ENCODE measurements at places on chromosomes 6 and 20.

DNA sequence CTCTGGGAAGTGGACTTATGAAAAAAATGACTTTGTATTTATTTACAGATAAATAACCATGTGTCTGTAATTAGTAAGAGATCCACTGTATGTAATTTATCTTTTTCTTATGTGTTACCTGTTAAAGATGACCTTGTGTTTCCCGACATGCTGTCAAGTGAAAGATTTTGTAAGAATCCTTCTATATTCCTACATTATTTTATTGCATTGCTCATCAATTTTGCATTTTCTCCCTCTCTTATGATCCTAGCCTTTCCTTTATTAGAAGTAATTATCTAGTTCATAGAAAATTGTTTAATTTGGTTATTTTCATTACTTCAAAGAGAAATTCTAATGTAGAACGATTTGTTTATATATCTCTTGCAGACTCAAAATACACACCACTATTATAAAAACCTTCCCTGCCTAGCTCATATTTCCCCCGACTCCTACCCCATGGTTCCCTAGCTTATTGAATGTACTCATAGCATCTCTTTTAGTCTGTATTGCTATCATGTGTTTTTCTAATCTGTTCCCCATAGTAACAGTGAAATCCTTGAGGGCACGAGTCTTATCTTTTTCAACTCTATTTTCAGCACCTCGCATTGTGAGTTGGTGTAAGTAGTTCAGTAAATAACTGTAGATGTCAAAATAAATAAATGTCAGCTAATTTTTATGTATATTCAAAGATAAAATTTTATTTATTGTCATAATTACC lies 774.4 kb downstream of the HDGFL1 start:
- DNase-seq, result no peak

- no peak for DNase-seq
These were observed 34.0 kb upstream of the MMS22L start for GRCh38 chr6:97316978-97317377.

- no peak for DNase-seq
These were observed 8.7 kb upstream of the AP5S1 start for GRCh38 chr20:3811467-3812258.

DNA sequence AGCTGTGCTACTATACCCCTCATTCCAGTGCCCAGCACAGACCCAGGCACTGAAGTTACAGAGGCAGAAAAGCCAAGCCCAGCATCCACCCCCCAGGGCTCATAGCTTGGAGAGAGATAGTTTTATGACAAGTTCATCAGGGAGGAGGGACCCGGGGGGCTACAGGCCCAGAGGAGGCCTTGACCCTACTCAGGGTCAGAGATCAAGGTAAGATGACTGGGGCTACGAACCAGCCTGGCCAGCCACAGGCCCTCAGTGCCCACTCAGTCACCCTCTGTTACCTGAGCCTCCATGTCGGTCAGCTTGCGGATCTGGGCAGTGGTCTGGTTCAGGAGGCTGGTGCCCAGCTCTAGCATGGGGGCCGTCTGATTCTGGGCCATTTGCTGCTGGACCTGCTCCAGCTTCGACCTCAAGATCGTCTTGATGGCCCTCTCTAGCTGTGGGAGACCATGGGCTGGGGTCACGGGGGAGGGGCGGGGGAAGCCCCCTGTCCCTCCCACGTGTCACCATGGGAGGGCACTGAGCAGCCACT lies 26.1 kb downstream of the ANGPT4 start:
- DNase-seq, result no peak

- no peak for DNase-seq
These were observed 19.2 kb downstream of the JAG1 start for GRCh38 chr20:10654630-10655029.

- no peak for DNase-seq
These were observed 124.0 kb downstream of the OGFRL1 start for GRCh38 chr6:71412559-71413140.

- DNase-seq, result peak; percentile 36
These were observed 78.7 kb downstream of the SGK1 start for GRCh38 chr6:134238960-134239795.

DNA sequence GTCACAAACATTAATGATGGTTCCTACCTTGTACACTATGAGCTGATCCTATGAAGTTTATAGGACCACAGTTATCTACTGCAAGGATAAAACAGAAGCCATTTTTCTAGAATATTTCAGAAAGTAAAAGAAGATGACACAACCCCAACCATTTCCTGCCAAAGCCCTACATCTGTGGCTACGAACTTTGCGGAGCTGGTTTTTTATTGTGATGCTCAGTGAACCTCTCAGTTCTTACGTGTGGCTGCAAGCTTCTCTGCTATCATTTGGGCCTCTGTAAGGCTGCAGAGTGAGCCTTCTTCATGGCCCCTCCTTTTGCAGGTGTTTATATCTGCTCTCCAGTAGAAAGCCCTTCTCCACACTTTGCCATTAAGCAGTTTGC lies 17.8 kb upstream of the TAGAP start:
- no peak for DNase-seq

DNA sequence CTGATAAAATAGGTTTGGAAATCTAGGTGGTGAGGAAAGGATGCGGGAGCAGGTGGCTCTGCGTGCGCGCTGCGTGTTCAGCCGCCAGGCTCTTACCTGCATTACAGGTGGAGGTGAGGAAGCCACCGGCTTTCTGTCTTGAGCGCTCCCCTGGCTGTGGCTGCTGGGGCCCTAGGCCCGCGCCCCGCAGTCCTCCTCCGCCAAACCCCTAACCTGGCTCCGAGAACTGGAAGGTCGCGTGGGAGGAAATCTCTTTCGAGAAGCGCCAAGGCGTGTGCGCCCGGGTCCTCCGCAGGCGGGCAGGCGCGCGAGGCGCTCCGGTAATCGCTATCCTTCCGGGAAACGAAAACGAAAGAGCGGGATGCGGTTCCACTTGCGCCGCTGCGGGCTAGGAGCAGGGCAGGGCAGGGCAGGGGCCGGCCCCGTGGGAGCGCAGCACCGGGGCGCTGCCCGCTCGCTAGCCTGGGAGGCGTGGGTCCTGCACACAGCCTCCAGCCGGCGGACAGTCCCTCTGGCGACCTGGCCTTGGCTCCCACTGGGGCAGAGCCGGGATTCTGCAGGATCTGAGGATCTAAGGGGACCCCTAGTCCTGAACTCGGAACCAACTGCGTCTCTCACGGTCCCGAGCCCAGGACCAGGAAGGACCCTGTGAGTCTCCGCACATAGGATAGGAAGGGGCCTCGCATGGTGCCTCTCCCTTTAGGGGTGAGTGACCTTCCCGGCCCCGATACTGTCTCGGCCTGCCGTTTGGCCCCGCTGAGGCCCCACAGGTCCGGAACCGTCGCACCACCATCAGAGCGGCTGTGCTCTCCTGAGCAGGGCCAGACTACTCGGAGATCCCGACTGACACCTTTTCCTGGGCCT lies at the start of gene ETV7:
Gene ETV7, minus strand, starts transcription at position 230 of the 864 bp plus-strand sequence. Its CDS starts 128 bp downstream, at position 102.
- peak; percentile 55 for DNase-seq

DNA sequence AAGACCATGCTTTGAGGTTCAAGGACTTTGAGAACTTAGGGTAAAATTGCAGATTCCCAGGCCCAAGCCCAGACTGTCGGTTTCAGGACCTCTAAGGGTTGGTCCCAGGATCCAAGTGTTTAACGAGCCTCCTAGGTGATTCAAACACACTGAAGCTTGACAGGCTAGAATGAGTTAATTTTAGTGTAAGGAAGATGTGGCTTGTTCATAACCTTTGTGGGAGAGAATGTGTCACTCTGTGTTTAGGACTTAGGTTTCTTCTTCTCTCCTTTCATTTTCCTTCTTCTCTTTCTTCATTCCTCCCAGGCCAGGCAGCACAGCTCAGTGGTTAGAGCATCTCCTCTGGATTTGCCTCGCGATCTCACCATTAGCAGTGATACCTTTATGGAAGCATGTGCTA lies 104.8 kb upstream of the KCNG1 start:
- DNase-seq, result no peak

GRCh38 chr6:134447423-134447822 lies 129.5 kb upstream of the SGK1 start:
- DNase-seq, result no peak

DNA sequence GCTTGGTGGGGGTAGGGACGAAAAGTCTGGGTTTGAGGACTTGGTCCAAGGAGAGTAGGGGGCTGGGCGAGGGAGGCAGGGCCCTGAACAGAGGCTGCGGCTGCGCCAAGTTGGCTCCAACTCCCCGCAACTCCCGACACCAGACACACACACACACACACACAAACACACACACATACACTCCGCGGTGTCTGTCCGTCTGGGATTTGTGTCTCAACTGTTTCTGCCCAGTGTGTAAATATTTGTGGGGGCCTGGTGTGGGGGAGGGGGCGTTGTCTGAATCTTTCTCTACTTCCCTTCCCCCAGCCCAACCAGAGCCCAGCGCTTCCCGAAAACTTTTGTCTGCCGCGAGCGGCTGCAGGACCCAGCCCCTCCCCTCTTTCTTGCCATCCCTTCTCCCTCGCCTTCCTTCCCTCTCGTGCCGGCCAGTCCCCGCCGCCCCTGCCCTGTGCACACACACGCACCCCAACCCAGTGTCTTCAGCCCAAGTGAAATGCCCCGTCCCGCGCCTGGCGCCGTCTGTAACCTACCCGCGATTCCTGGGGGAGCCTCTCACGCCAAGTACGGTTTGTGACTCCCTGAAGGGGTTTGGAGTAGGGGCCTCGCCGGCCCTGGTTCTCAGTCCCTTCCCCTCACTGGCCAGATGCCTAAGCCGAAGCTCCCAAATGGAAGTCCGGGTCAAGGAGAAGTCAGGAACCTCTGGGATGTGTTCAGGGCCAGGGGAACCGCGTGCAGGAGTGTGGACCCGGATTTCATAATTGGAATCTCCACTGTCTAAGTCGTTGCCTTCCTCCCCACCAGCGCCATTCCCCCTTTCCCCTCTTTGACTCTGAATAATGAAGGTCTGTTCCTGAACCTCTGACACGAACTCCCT lies 904 bp downstream of the MDFI start:
- DNase-seq, result no peak

- DNase-seq, result no peak
These were observed 8.4 kb downstream of the GMDS start for GRCh38 chr6:2237001-2237400.

GRCh38 chr6:4790158-4790899 lies 14.1 kb downstream of the CDYL start:
- no peak for DNase-seq

- peak; percentile 15 for DNase-seq
These were observed 868 bp upstream of the SLC2A4RG start for GRCh38 chr20:63738687-63739129.

GRCh38 chr20:63657260-63657936 lies 714 bp upstream of the RTEL1 start:
- DNase-seq, result peak; percentile 58

GRCh38 chr20:12644461-12644860 lies 364.3 kb upstream of the SPTLC3 start:
- DNase-seq, result no peak

DNA sequence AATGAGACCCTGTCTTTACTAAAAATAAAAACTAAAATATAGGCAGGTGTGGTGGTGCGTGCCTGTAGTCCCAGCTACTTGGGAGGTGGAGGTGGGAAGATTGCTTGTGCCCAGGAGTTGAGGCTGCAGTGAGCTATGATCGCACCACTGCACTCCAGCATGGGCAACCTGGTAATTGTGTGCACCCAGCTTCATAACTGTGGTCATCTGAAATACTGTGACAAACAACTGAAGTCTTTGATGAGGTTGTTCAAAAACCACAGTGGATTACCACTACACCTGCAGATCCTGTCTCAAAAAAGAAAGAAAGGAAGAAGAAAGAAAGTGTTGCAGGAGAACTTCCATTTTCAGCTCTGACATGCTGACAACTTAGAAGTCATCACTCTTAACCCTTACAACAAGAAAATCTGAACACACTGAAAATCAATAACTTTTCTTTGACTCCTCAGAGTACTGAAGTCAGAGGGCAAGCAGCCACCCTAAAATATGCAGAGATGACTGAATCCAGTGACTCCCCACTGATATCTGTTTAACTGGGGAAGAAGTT lies 13.8 kb upstream of the ZBP1 start:
- no peak for DNase-seq

DNA sequence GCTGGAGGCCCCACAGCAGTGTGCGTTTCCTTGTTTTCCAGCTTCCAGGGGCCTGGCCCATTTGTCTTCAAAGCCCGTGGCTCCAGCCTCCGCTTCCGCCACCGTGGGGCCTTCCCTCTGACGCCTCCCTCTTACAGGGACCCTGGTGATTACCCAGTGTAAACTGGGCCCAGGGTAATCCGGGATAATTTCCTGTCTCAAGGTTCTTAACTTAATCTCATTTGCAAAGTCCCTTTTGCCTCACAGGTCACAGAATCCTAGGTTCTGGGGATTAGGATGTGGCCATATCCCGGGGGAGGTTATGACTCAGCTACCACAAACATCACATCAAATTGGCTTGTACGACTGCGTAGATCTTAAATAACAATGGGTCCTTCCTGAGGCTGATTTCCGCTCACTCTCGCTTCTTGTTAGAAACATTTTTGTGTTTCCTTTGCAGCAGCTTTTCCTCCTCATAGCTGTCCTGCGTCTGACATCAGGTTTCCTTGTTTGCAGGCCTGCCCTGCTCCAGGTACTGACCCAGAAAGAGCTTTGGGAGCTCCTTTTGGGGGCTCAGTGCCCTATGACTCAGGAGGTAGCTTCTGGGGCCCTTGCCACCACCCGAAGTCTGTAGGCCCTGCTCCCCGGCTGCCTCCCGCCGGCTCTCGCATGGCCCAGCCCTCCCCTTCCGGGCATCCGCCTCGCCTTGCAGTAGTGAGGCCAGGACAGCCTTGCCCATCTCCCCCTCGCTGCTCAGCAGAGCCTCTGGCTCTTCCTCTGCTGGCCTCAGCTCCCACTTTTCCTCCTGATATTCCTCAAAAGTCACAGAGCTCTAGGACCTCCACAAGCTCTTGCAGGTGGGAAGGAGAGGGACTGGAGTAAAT lies 100.5 kb downstream of the ERMARD start:
- no peak for DNase-seq

DNA sequence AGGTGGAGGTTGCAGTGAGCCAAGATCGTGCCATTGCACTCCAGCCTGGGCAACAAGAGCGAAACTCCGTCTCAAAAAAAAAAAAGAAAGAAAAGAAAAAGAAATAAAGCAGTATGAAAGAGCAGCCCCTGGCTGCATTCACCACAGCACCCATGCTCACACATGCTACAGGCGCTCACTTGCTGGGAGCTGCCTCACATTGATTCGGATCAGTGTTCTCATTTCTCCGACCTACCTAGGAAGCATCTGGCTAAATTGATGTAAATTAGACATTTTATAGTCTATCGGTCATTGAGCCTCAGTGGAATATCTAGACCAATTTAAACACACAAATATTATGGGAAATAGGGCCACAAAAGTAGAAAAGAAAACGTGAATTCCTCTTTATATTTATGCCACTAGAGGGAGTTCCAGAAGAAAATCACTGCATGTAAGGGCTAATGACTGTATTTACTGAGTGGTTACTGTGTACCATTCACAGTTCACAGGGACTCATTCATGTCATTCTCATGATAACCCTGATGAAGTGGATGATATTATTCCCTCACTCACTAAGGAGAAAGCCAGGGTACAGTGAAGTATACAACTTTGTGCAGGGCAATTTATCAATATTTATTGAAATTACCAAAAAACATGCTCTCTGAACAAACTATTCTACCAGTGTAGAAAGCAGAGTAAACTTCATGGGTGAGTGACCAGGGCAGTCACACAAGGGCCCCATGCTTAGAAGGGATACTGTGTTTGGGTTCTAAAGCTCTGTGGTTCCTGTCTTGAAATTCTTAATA lies 5.3 kb upstream of the MOG start:
- peak; percentile 44 for DNase-seq

GRCh38 chr6:139778688-139779087 lies 404.2 kb upstream of the CITED2 start:
- peak; percentile 70 for DNase-seq

GRCh38 chr6:138417493-138418117 lies 13.6 kb downstream of the HEBP2 start:
- DNase-seq, result peak; percentile 66

- DNase-seq, result no peak
These were observed 28.6 kb upstream of the SPDEF start for GRCh38 chr6:34584694-34585093.

Data from NCI-H146 (cell line).